Aorta (tissue), 5 donors: ENCODE measurements at places on chromosomes 6 and 20.

DNA sequence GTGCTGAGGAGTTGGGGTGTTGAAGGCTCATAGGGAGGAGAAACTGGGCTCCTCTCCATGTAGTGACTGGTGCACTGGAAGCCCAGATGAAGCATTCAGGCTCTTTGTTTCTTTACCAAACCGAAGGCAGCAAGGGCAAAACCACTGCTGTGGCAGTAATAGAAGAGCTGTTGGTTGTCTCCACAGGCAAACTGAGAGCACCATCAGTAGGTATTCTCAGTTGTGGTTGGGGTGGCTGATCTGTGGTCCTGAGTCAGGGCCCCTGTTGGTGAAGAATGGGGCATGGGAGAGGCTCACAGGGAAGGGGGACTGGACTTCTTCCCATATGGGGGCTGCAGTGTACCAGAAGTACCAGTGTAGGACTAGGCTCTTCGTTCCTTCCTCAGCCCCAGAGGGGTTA, 460.2 kb upstream of the IMPG1 start:
- DNase-seq = no peak

GRCh38 chr6:154648888-154649205, 84.4 kb upstream of the SCAF8 start:
- no peak for DNase-seq

DNA sequence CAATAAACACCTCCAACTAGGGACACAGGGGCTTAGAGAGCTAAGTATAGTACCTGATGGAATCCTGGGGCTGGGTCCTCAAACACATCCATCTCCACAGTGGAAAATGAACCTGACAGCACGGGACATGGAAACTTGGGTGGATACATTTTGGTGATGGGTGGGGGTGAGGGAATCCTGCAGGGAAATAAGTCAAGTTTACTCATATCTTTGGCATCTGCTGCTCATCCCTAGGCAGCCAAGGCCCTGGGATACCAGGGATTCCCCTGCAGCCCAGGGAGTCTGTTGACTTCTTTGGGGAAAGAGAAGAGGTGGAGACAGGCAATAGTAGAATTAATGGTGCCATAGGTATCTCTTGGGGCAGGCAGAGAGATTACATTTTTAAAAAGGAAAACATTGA, 6.6 kb downstream of the APOBEC2 start:
- no peak for DNase-seq

GRCh38 chr6:166939345-166939744, 17.0 kb downstream of the RNASET2 start:
- no peak for DNase-seq

GRCh38 chr6:160379466-160379865, 31.3 kb downstream of the SLC22A3 start:
- DNase-seq = no peak

DNA sequence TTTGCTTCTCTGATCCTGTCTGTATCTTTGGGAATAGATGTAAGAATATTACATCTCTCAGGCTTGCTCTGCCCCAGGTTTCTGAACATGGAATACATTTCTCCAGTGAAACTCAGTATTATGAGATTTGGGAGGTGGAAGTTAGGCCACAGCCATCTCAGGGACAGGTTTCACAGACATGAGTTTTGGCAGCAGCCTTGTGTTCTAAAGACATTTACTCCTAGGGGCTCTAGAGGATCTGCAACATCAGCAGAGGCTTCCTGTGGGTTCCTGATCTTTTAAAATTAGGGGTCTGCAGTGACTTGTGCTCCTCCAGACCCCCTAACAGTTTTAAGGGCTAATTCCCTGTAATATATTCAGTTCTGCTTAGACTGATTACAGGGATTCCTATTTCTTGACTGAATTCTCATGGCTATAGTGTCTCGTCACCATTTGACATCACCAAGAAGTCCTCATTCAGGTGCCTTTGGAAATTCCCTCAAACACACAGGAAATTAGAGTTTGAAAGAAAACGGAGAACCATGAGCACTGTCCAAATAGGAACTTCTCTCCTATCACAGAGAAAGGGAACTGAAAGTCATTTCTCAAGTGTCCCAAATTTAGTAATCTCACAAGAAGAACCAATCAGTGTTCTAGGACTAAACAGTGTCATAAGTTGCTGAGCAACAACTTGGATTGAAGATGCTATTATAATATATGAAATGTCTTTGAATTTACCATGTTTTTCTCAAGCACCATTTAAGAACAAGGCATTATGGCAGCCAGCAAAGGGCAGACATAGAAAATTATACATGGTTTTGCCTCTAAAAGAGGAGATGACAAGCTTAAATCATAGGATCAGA, 2.5 kb upstream of the HLA-DRA start:
- no peak for DNase-seq

DNA sequence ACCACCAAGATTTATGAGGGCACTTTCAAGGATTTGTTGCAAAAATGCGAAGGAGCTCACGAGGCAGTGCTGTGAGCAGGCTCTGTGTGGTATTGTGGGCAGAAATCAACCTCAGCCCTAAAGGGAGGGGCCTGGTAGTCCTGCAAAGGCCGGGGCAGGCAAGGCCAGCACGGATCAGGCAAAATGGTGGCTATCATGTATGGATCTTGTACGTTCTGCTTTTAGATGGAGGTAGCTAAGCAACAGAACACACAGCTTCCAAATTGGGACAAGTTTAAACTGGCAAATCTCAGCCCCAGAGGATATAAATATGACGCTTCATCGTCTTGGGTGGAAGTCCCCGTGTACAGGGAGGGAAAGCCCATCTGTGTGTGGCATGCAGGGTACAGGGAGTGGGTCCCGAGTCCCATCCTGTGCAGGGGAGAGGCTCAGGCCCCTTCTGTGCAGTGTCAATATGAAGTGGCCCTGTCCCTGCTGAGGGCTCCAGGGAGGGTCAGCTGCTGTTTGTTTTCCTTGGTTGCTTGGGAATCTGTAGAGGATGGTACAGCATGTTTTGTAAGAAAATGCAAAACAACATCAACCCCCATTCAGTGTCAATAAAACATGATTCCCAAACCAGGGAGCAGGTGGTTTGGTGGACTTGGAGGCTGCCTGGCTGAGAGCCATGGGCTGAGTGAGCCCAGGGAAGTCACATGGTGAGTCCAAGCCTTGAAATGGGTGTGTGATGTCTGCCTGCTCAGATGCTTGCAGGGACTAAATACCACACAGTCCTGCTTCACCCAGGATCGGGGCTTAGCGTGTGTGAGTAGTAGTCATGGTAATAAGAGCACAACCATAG, 113.0 kb downstream of the SYCP2 start:
- DNase-seq = no peak

- DNase-seq = no peak
These were observed 209.0 kb upstream of the NT5E start for GRCh38 chr6:85240787-85241385.

DNA sequence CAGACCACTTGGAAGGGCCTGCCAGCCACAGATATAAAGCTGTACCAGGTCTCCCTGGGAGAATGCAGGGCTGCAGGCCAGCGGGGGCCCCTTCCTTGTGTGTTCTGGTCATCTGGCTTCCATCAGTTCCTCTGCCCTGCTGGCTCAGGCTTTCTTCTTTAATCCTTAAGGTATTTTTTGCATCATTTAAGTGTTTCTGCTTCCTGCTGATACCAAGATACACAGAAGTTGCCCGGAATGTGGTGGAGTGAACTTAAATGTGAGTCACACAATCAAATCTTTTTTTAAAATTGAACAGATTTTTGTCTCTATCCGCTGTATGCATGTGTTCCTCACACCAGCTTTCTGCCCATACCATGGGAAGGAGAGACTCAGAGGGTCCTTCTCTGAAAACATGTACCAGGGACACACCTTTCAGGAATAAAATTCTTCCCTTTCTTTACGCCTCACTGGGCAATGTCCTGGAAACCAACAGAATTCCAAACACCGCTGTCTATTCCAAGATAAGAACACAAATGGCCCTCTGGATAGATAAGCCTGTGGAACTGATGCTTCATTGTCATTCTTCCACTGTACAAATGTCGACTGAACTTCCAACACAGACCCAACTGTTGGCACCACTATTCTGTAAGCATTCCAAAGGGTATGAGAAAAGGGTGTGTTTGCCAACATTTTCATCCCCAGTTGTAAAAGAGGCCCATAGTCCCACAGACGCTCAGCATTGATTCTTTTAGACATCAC, 206.2 kb upstream of the MYLIP start:
- peak; percentile 56 for DNase-seq

DNA sequence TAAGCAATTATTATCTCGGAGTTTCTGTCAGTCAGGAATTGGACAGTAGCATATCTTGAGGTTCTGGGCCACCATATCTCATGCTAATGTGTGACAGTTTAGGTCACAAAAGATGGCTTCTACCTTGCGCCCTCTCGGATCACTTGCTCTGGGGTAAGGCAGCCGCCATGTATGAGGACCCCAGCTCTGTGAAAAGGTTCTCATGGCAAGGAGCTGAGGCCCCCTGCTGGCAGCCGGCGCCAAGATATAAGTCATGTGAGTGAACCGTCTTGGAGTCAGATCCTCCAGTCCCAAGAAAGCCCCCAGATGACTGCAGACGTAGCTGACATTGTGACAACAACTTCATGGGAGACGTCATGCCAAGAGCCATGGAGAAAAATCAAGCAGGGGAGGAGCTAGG, 670.8 kb downstream of the KIF16B start:
- no peak for DNase-seq

DNA sequence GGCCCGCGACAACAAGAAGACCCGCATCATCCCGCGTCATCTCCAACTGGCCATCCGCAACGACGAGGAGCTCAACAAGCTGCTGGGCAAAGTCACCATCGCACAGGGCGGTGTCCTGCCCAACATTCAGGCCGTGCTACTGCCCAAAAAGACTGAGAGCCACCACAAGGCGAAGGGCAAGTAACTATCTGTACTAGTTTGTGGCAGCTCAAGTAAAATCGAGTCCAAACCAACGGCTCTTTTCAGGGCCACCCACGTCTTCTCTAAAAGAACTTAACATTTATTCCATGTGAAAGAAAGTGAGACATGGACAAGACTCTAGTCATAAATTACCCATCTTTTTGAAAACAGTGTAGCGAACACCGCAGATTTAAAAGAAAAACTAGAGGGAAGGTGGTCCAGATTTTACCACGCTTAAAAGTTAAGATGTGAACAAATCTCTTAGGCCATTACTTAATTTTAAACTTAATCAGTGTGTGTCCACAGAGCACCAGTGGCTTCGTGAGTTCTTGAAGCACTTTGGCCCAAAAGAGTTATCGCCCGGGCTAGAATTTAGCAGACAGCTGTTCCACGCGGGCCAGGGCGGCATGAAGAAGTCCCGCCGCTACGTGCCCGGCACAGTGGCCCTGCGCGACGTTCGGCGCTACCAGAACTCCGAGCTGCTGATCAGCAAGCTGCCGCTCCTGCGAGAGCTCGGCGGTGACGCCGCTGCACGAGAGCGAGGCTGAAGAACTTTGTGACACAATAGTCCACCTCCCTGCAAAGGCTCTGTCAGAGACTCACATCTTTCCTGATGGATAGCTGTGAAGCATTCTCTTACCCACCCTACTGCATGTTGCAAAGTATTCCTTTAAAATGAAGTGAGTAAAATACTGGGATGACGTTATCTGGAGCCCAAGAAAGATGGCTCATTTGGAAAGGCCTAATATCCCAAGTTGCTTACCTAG, 113.9 kb upstream of the PRSS16 start:
- peak; percentile 88 for DNase-seq

GRCh38 chr6:6494677-6495076, 93.8 kb upstream of the LY86 start:
- DNase-seq = peak; percentile 77

DNA sequence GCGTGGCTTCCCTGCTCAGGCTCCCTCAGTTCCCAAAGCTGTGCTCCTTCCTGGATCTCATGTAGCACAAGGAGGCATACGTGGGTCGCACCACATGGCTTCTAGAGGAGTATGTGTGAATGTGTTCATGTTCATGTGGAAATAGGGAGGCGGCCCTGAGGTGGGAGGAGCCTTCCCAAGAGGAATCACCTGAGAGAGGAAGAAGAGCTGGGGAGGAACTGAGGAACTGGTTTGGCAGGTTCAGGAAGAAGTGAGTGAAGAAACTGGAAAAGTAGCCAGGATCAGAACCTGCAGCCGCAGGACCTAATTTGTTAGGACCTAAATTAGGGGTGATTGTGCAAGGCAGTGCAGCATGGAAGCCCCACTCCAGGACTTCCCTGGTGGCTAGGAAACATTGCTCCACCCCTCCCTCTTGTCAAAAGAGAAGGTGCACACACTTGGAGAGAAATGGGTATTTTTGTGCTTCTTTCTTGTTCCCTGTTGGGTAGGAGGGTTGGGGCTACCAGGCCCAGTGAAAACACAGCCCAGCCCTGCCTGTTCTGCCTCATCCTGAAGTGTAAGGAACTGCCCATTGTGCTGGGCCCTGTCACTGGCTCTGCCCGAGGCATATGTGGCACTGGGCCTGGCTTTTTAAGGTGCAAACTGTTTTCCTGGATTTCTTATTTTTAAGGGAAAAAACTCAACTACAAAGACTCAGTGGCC, 20.7 kb downstream of the SYNJ2 start:
- peak; percentile 46 for DNase-seq

DNA sequence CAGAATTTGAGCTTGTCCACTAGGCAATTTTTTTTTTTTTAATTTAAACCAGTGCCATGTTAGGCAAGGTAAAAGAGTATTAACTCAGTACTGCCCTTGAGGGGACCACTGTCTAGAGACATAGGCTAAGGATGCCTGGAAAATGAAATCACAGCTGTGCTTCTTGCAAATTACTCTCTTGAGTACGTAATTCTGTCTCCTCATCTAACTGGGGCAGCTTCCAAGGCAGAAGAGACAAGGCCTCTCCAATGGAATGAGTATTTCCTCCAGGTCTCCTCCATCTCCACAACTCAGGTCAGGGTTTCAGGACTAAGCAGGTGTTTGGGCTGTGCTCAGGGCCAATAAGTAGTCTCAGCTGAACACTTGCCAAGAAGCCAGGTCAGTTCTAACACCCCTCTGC, 33.8 kb upstream of the MRPS10 start:
- DNase-seq = peak; percentile 32

- no peak for DNase-seq
These were observed 116.5 kb downstream of the LY86 start for GRCh38 chr6:6705061-6705425.

- DNase-seq = no peak
These were observed 213.5 kb upstream of the KCNG1 start for GRCh38 chr20:51236421-51236820.

DNA sequence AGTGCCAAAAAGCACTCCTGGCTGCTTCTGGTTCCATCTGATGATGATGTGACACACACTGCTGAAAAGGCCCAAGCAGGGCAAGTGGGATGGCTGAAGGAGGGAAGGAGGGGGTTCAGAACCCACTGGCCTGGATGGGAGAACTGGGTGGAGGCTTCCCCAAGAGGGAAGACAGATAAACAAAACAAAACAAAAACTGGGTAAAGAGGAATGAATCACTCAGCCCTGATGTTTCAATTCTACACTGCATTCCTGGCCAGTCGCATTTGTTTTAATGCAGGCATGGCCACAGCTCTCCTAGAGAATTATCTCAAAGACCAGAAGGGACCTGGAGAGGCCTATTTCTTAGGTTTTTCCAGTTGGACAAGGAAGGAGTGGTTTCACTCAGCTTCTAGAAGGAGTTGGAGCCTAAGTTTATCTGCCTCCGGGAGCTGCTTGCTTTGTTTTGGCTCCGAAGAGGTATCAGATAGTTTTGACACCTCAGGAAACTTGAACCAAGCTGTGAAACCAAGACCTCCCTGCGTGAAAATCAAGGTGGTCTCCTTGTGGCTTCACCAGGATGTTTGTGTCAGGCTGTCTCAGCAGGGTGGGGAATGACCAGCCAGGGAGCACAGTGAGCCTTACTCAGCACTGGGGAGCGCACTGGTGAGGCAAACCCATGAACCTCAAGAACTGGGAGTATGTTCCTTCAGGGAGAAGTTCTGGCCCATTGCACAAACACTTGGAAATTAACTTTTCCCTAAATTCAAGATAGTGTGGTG, 16.1 kb downstream of the TTPAL start:
- DNase-seq = no peak
